Mesothelial cell of epicardium (in vitro differentiated cells): ENCODE measurements at places on chromosomes 1 and 21.

DNA sequence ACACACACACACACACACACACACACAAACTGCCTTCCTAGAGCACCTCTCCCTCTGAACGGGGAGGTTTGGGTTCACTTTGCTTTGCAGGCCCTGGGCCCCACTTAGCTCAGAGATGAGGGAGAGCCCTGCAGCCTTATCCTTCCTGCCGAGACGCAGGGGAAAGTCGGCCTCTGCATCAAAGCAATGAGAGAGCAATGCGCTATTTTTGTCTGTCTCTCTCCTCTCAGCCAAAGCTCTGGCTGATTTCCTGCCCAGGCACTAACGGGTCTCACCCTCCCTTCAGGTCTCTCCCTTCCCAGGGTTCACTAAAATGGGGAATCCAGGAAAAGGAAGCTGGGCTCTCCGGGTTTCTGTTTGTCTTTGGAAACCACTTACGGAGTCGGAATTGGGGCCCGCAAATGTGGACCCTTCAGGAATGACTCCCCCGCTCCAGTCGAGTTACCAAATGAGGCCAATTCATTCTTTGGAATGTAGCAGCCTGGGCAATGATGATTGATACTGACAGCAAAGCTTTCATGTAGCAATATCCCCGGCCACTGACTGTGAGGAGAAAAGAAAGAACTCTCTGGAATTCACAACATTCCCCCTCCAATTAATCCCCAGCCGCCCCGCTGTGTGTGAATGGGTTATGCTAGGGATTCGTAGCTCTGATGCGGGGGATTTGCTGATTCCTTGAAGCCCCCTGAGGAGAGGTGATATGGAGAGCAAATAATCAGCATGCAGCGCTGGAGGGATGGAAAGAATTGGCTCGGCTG is 61.5 kb upstream of the WLS start:
- DNase-seq, result peak; percentile 28

- no peak for DNase-seq
Observed at GRCh38 chr1:169072945-169073725, 33.4 kb upstream of the ATP1B1 start.

DNA sequence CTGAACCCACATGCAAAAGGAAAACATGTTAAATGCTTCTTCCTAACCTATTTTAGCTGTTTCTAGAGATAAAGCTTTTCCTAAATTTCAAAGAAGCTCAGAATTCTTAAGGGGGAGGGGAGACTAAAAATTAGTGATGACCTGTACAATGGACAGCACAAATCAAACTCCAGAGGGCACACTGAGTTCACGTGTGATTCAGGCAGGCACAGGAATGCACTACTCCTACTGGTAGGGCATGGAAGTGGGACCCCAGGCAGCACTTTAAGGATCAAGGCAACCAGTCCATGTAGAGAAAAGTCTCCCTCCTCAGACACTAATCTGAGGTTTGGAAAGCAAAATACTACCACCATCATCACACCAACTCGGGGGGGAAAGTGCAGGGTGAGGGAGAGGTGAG is 31.3 kb upstream of the CLCA4 start:
- DNase-seq, result no peak

- no peak for DNase-seq
Observed at GRCh38 chr1:153535242-153536011, at the start of gene S100A6. TSS of gene S100A6 (minus strand) at chr1:153535991. CDS start at chr1:153535339, 652 bp downstream.

DNA sequence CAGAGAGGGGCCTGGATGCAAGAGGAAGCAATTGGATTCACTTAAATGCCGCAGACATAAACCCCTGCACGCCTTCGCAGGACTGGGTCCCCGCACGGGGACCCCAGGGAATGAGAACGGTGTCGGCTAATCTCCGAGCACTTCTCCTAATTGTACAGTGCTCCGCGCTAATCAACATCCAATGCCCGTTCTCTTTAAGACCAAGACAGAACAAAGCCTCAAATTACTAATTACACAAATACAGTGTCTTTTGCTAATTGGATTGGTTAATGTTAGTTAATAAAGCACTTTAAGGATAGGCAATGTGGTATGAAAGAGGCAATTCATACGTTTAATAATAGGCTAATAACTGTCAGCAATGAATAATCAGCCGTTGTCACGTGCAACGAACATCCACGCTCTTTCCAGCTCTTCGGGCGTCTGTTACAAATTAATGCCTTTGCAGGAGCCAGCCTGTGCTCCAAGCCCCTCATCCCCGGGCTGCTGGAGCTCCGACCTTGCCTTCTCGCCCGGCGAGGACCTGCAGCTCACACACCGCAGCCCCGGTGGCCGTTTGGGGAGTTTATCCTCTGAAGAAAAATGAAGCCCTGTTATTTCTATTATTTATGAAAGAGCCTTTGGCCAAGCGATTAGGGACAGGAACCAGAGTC is 157.8 kb downstream of the PRDM16 start:
- no peak for DNase-seq

GRCh38 chr1:83583351-83584014 is 415.4 kb downstream of the TTLL7 start:
- DNase-seq, result no peak

DNA sequence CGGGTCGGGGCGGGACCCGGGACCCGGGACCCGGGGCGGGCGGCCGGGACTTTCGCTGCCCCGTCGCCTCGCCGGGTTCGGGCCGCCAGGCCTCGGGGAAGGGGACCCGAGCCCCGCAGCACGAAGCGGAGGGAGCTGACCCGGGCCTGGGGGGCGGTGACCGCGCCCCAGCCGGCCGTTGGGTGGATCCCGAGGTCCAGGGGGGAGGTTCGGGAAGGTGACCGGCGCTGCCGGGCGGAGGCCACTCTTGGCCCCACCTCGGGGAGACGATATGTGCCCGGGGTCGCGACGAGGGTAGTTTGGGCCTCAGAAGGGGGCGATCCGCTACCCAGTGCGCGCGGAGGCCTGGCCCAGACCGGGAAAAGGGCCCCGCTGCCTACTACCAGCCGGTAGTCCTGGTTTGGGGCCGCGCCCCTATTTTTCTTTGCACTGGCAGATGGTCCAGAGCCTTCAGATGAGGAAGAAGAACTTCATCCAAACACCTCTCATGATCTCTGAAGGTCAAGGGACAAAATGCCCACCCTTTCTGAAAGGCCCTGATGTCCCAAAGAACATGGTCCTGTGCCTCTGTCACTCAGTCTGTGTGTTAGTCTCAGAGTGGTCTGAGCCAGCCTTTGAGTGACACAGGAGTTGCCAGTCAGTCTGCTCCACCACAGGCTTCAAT is 766 bp downstream of the AGO4 start:
- DNase-seq, result peak; percentile 47

DNA sequence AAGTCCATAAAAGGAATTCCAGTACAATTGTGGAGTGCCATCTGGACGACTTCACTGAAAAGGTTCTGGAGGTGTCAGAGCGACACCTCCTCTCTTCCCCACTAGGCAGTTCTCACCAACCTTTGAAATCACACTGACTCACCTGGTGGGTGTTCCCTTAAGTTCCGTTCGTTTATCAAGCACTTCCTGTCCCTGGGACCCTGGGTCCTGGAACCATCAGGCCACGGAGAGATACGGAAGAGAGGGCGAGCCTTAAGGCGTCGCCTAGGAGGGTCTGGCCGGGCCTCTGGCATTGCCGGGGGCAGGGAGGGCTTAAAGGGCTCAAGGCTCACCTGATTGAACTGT is 317 bp downstream of the SPAG17 start:
- DNase-seq, result no peak

DNA sequence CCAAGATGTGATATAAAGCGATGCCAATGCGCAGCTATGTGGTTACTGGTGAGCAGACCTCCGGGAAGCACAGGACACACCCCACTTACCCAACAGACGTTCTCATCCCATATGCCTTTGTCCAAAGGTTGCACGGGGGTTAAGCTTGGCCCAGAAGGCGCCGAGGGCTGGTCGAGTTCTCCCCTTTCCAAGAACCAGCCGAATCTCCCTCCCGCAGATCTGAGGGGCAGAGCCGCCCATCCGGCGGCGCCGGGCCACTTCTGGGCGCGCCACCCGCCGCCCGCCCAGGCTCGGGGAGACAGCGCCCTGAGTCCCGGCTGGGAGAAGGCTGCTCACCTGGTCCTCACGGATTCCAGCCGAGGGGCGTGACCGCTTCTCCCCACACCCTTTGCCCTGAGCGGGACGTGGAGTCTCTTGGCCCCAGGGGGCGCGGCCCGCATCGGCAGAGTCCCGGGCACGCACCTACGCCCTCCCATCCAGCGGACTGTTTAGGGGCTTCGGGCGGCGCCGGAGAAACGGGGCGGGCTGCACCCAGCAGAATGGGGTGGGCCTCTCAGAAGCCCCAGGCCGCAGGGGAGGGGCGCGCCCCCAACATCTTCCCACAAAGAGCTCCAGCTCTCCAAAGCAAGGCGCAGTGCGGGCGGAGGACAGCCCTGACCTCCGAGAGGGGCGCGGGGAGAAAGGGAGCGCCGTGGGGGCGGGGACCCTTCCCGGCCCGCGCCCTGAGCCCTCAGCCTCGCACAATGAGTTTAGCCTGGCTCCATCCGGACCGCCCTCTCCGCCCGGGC is 615 bp downstream of the GPR161 start:
- DNase-seq, result peak; percentile 32

GRCh38 chr1:2589431-2590232 is 3.1 kb downstream of the PRXL2B start:
- no peak for DNase-seq

DNA sequence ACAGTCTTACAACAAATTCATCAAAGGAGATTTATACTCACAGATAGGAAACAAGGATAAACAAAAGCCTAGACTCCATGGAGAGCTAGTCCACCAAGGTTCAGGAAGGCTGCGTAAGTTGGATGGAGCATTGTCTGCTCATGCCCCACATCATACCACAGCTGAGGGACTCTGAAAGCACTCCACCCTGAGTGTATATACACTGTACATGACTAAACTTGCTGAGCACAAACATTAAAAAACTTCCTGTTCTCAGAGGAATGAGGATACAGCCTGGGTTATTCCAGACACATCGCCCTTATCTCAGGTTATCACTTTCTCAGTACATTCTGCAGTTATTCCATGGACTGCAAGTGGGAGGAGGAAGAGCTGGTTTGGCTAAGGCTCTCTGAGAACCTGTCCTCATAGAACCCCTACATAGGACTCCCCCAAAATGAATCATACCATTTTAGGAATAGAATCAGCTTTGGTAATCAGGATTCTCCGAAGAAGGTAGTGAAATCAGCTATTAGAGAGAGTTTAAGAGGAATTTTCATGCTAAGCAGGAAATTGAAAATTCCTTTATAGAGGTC is 58.0 kb upstream of the PRMT6 start:
- DNase-seq, result no peak

GRCh38 chr1:203649999-203650836 is 23.6 kb downstream of the ATP2B4 start:
- peak; percentile 45 for DNase-seq
